Motor neuron (in vitro differentiated cells): ENCODE measurements at places on chromosomes 1 and 21. TPM values are rescaled to one million over a fixed set of nuclear protein-coding genes. Genes with fewer than 3 reads are reported as not detected.

Gene MYOG
- 0.38 TPM in 1 of 2 replicates, not detected in the other for total RNA-seq

Gene SORT1
- 48.8 and 72.6 TPM in 2 replicates for total RNA-seq

DNA sequence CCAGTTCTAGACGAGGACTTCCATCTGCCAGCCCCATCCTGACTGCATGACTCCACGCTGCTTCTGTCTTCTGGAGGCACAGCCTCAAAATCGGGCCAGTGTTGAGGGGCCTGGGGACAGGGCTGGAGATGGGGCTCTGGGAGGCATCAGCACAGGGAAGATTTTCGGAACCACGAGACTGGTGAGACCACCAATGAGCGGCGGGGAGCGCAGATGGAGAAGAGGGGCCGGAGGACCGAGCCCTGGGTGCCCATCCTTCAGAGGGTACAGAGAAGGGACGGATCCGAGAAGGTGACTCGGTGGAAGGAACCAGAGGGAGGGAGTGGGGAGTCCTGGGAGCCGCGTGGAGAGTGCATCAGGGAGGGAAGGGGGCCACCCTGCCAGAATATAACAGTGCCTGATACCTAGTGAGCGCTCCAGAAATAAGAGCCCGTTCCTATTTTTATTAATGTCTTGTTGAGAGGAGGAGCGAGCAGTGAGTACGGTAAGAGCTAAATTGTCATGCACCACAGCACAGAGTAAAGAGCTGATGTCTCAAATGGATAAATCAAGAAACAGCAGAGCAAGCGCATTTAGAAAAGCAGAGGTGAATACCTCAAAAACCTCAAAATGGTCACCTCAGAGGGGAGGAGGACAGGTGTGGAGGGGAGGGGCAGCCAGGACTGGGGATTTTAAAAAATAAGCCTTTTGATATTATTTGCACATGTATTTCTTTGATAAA is 26.2 kb upstream of the KIF26B start:
- no peak for ATAC-seq

DNA sequence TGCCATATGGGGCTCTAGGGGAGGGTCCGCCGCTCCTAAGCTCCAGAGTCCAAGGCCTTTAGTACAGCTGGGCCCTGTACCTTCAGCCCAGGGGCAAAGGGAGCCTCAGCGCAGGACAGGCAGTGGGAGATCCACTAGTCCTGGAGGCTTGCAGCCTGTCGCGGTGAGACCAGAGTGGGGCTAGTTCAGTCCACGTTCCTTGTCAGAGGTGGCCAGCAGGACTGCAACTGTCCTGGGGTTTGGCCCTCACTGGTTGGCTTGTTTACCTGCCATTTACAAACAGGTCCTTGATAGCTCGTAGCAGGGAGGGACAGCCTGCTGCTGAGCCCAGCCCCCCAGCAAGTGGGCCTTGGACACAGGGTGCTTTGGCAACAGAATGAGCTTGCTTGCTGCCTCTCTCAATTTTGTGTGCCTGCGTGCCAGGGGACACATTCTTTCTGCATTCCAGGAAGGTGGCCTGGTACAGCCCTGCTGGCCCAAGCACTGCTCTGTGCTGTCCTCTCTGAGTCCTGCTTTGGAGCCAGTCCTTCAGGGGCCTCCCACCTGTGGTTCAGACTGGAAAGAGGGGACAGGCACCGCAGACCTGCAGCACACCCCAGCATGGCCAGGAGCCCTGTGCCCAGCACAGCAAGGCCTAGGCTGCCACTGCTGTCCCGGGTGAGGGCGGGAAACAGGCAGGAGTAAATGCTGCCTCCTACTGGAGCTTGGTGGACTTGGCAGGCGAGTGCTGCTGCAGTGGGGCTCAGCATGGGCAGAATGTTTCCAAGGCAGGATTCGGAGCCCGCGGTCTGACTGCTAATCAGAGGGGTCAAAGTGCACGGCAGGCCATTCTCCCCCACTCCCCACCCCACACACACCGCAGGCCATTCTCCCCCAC is 15.2 kb downstream of the H6PD start:
- peak; percentile 34 for ATAC-seq

Gene TMEM125
- total RNA-seq, result not detected in 2 replicates

GRCh38 chr1:55751776-55752175 is 536.6 kb upstream of the USP24 start:
- ATAC-seq, result no peak

Gene CACHD1
- 23.2 and 26.9 TPM in 2 replicates for total RNA-seq

GRCh38 chr1:37465593-37466517 is 8.5 kb upstream of the ZC3H12A start:
- no peak for ATAC-seq

DNA sequence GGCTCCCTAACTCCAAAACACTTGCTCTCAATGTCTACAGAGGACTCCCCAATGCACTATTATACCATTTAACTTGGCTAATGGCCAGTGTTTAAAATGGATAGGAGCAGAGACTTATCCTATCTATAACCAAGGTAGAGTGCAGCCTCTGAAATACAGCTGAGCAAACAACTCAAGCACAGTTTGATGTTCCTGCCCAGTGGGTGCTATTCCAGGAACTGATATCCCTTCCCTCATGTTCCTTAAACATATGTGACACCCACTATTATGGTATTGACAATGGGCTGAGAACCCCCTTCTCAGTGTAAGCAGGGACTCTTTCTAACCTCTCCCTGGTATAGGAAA is 51.7 kb downstream of the SH3GLB1 start:
- peak; percentile 18 for ATAC-seq

DNA sequence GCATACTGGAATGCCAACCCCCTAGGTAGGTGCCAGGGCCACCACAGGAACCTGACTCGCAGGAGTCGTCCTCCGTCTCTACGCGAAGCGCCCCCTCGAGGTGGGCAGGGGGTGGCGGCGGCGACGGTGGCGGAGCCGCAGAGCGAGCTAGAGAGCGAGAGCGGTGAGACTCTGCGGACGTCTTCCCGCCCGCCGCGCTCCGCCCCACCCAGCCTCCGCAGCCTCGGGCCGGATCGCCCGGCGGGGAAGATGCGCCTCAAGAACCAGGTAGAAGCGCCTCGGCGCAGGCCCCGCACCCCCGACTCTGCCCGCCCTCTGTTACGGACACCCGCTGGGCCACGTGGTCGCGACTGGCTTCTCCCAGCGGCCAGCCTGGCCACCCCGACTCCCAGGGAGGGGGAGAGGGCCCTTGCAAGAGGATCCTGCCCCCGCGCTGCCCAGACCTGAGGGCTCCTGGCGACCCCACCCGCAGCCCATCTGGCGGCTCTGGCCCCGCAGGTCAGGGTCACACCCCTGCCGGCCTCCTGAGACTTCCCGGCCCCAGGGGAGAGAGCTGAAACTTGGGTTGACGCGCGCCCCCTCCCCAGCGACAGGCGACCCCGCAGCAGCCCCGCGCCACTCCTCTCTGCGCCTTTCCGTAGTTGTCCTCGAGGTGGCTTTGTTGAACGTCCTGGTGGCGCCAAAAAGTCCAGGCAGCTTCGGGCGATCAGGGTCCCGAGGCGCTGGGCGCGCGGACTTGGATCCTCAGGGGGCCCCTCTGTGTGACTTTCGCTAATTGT is 24.4 kb upstream of the AGBL4 start:
- peak; percentile 97 for ATAC-seq

- ATAC-seq, result no peak
Measured at GRCh38 chr21:46098303-46099141, 610 bp downstream of the COL6A2 start.

GRCh38 chr1:159861218-159861617 is 1.2 kb downstream of the VSIG8 start:
- ATAC-seq, result peak; percentile 18

DNA sequence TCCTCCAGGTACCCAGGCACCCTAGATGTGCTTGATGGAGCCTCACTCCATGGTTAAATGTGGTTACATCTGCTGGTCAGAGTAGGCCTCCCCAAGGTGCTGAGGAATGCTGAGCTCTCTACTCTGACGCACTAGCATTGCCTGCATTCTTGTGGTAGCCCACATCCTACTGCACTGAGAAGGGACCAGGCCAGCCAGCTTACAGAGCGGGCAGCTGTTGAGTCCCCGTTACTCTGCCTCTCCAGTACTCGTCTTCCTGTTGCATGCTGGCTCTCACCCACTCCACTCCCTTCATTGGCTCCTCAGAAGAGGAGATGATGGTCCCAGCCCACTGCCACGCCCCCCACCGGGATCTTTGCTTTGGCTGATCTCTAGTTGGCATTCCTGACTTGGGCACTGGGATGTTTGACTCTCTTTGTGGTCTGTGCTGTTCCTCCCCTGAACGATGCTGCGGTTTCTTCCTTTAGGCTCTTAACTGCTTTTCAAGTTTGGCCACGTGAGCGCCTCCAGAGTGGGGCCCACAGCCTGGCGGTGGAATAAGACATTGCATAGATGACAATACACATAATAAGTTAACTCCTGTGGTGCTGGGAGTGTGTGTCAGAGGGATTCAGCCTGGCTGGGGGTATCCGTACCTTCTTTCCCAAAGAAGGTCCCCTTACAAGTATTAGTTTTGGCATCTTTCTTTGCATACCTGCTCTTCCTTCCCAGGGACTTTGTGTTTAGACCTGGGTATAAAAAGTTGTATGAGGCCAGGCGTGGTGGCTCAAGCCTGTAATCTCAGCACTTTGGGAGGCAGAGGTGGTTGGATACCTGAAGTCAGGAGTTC is 18.6 kb downstream of the AZIN2 start:
- ATAC-seq, result peak; percentile 88

GRCh38 chr1:184197831-184198230 is 146.3 kb downstream of the TSEN15 start:
- ATAC-seq, result no peak

GRCh38 chr1:112172294-112172882 is 182.9 kb upstream of the KCND3 start:
- ATAC-seq, result peak; percentile 57

Gene AP4B1
- total RNA-seq, result 30.1 and 32.2 TPM in 2 replicates

- no peak for ATAC-seq
Measured at GRCh38 chr21:36744560-36745231, 45.8 kb downstream of the SIM2 start.

- ATAC-seq, result peak; percentile 39
Measured at GRCh38 chr1:61427510-61427909, 297.4 kb downstream of the TM2D1 start.

Gene IQGAP3
- 10.7 and 12.3 TPM in 2 replicates for total RNA-seq

DNA sequence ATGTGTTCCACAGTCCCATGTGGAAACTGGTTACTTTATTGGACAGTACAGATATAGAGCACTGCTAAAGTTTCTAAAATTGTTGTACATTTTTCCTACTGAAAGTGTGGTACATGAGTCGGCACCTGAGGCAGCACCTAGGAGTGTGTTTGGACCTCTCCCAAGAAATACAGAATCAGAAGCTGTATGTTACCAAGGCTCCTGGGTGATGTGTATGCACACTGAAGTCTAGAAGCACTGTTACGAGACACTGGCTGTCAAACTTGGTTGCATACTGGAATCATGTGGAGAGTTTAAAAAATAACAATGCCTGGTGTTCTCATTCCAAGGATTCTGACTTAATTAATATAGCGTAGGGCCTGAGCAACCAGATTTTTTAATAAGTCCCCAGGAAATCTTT is 46.6 kb downstream of the ERO1B start:
- no peak for ATAC-seq

DNA sequence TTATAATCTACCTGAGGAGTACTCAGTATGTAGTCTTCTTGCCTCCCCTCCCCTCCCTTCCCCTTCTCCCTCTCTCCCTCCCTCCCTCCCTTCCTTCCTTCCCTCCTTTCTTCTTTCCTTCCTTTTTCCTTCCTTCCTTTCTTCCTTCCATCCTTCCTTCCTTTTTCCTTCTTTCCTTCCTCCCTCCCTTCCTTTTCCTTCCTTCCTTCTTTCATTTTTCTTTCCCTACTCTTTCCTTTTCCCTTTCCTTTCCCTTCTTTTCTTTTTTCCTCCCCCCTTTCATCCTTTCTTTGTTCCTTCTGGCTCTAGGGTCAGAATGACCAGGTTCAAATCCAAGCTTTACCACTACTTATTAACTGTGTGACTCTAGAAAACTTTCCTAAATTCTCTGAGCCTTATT is 48.5 kb upstream of the HAO2 start:
- no peak for ATAC-seq

Gene PKP1
- total RNA-seq, result not detected in 2 replicates

Gene NTMT2
- total RNA-seq, result not detected in 2 replicates

Gene ODR4
- 25.1 and 26.4 TPM in 2 replicates for total RNA-seq

GRCh38 chr1:10829965-10830515 is 33.6 kb upstream of the CASZ1 start:
- no peak for ATAC-seq

GRCh38 chr1:41714638-41715389 is 203.9 kb downstream of the HIVEP3 start:
- ATAC-seq, result peak; percentile 38

Gene IGSF21
- 65.1 and 74.2 TPM in 2 replicates for total RNA-seq

- peak; percentile 35 for ATAC-seq
Measured at GRCh38 chr1:116763787-116764465, 9.7 kb downstream of the CD2 start.

Gene SH2D5
- 0.41 and 0.43 TPM in 2 replicates for total RNA-seq

Gene SPRR2G
- not detected in 2 replicates for total RNA-seq

Gene GPR157
- total RNA-seq, result 1.6 and 5.7 TPM in 2 replicates

- peak; percentile 67 for ATAC-seq
Measured at GRCh38 chr1:228180271-228180958, 14.8 kb downstream of the IBA57 start.

GRCh38 chr1:5311634-5312292 is 657.4 kb downstream of the AJAP1 start:
- no peak for ATAC-seq

DNA sequence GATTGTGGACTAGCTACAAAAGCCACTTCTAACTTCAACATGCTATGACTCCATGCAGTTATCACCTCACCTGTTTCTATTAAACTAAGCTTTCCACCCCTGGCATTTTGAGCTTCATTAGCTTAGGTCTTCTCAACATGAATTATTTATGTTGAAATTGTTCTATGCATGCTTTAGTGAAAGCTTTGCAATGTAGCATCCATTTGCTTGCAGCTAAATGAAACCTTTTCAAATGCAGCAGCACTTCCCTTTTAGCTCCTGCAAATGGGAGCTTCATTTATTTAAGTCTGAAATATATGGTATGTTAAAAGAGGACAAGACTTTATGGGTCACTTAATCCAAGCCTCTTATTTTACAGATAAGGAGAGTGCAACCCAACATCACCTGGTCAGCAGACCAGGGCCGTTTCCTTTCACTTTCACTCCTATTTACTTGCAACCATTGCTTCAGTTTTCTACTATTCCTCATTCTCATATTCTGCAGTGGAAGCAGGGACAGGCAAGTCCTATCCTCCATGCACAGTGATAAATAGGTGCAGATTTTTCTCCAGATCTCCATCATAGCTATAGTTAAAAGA is 56.4 kb upstream of the SAMSN1 start:
- ATAC-seq, result peak; percentile 18

DNA sequence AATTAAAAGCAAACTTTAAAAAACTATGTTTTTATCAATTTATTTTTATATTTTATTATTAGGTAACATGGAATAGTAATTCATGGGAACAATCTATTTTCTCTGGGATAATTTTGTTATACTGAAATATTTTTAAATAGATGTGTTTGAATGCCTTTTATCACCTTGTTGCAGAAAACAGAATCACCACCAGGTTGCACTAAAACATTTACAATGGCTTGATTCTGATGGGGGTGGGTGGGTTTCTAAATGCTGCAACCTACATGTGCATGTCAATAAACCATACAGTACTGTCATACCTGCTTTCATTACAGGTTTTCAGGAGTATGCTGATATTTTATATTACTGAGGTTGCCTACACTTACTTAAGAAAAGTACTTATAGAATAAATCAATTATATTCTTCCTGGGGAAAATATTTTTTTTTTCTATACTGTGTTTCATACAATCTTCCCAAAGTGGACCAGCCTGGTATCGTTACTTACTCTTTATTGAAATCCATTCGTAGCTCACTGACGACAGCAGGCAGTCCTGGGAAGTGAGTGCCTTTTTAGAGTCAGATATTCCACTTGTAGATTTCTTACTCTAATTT is 132.8 kb downstream of the PTPRC start:
- no peak for ATAC-seq
